ENCODE measurements at places on chromosomes 1 and 21.

- DNase-seq, result peak; percentile 2
Observed at GRCh38 chr1:106534612-106535011, 521.9 kb upstream of the PRMT6 start.

GRCh38 chr1:184621260-184621659 lies 133.4 kb downstream of the EDEM3 start:
- peak; percentile 91 for DNase-seq

- no peak for DNase-seq
Observed at GRCh38 chr1:63795455-63795854, 21.6 kb downstream of the ROR1 start.

DNA sequence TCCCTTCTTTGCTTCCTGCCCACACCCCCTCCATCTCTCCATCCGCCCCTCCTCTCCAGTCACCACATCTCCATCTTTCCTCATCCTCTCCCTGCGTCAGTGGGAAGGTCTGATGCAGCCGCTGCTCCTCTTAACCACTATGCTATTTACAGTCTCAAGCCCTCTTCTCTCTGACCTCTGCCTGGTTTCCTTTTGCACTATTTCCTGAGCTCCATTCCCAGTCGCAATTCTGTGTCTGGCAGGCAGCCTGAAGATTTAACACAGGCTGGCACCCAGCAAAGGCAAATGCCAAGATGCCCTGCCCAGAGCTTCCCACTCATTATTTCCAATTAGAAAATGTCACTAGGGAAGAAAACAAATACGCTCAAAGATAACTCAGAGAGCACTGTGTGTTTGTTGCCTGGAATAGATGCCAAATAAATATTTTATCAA lies 89.6 kb upstream of the LPGAT1 start:
- peak; percentile 83 for DNase-seq

DNA sequence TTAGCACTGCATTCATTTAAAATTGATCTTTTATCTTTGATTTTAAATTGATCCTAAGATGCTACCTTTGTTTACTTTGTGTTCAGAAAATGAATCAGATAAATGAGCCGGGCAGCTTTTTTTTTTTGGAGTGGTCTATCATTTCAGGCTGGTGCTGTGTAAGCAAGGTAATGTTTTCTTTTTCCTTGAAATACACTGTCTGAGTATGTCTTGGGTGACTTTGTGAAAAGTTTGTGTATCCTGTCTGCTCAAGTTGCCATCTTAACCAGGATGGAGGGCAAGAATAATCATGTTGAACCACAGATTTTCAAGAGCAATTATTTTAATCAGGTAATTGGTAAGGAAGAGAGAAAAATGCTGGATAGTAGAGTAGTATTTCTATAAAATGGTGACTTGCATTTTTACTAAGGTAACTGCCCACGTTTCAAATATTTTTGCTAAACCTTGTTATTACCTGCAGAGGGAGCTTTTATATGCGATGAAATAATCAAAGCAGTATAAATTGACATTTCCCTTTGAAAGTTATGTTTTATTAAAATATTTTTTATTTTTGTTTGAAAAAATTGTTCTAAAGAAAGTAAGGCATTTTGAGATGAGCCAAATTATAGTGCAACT lies 11.1 kb downstream of the ADGRL2 start:
- DNase-seq, result peak; percentile 48

DNA sequence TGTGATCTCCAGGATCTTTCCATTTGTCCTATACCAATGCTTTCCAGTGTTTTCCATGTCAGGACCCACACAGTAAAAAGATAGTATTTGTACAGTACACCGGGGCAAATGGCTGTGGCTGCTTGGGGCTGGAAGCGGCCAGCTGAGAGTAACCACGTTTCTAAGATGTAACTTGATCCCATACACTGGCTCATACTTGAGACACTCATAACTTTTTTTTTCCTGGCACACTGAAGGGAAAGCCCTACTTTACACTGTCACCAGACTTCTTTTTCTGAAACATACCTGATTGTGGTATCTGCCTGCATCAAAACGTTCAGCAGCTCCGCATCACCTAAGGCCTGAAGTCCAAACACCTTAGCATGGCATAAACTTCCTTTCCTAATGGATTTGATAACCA lies 21.6 kb downstream of the VPS13D start:
- peak; percentile 32 for DNase-seq

GRCh38 chr1:2128189-2128901 lies 66.2 kb downstream of the FAAP20 start:
- no peak for DNase-seq

GRCh38 chr1:145918992-145919939 lies 749 bp upstream of the PEX11B start:
- peak; percentile 39 for DNase-seq

GRCh38 chr21:37292941-37293340 lies 25.8 kb upstream of the VPS26C start:
- peak; percentile 82 for DNase-seq

DNA sequence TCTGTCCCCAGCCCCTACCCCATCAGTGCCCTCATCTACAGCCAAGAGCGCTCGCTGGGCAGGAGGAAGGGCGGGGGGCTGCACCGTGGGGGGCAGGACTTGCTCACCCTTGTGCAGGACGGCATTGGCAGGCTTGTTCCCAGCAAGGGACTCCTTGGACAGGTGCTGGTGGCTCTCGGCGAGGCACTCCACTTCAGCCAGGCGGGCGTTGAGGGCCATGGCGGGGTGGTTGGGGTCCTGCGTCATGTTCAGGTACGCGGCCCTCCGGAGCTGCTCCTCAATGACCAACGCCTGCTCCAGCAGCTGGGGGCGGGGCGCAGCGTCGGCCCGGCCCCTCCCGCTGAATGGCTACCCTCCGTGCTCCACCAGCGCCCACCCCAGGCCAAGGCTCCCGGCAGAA lies 64.0 kb downstream of the KCNAB2 start:
- no peak for DNase-seq

DNA sequence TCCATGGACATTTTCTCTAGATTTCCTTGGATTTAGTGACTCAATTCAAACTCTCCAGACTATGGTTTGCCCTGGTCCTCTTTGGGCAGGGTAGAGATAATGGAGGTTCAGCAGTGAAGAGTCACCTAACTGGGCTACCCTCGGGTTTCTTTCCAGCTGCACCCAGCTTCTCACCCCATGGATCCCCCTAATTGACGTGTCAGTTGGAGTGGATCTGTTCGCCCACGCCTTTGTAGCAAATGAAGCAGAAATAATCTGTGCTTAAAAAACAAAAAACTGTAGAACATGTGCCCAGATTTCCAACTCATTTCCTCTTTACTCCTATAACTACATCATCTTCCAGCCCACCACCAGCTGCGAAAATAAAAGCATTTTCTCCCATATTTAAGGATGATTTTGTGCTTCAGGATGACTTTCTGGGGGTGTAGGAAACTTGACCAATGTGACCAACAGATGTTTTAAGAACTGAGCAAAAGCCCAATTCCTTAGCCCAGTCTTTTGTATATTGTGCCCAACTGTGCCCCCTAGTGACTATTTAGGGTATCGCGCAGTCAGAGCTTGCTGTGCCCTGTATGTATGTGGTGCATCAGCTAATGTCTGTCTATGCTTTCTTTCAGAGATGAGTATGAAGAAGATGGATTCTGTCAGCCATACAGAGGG lies 66.5 kb upstream of the UBE2U start:
- peak; percentile 94 for DNase-seq

DNA sequence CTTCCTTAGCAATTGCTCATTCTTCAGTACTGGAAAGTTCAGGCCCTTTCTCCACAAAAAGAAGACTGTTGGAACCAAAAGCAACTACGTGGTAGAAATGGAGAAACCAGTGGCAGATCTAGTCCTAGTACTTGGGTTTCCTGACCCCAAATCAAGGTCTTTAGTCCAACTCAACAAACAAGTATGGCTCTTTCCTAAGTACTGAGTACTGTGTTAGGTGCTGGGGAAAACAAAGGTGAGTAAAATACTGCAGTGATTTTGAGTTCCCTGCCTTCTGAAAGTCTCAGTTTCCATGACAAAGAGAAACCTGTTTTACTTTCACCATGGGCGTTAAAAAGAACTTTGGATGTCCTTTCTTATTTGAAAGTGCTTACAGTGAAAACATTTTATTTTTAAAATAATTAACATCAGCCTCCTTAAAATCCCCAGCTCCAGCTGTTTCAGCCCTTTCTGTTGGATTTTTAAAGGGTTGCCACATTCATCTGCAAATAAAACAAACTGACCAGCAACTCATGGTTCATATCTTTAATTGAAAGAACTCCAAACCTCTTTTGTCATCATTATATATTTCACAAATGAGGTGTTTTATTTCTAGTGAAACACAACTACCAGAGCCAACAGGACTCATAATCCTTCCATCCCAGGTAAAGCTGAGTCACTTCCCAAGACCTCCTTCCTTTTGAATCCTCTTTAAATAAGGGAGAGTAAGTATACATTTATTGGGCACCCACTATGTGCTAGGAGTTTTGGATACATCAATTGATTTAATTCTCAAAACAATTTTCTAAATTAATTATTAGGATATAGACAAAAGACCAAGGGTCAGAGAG lies 35.4 kb downstream of the PLPP3 start:
- DNase-seq, result no peak

- peak; percentile 85 for DNase-seq
Observed at GRCh38 chr1:36306902-36307456, 811 bp downstream of the SH3D21 start.

DNA sequence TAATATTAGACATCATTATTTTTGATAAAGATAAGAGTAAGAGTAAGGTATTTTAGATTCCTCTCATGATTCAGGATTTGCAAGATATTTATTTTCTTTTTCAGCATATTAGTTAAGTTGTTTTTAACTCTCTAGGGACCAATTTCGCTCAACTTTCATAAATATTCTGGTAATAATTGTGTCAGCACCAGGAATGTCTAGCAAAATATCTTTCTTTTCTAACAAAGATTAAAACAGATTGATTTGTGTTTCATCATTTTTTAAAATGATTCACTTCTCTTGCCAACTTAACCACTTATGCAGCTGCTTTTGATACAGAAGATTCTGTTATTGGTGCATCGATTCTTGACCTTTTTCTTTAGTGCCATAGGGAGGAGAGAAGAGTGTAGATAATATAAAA lies 172.8 kb upstream of the PTGFR start:
- peak; percentile 49 for DNase-seq

- DNase-seq, result no peak
Observed at GRCh38 chr1:174686213-174686612, 238.4 kb downstream of the GPR52 start.

- no peak for DNase-seq
Observed at GRCh38 chr1:111742938-111743549, 3.8 kb upstream of the INKA2 start.

DNA sequence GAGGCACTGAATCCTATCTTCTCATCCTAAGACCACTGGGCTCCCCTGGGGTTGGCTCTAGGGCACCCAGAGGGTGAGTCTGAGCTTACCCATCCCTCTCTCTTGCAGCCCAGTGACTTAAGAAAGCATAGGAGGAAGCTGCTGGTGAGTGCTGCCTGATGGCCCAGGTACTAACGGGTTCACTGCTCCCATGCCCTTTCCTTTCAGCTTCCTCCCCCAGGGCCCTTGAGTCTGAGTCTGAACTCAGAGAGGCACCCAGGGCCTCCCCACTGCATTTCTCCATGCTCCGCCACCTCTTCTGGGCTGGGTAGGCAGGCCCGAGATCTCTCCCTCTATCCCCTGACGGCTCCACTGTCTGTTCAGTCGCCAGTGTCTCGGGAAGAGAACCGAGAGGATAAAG lies 29.7 kb downstream of the PPFIA4 start:
- DNase-seq, result no peak

GRCh38 chr1:26293911-26294463 lies 12.4 kb downstream of the UBXN11 start:
- no peak for DNase-seq
